Amygdala (tissue), 56 donors: ENCODE measurements at places on chromosomes 4 and X.

GRCh38 chrX:129768586-129769466 lies 10.9 kb upstream of the SASH3 start:
- no peak for DNase-seq

GRCh38 chr4:147580396-147580795 lies 36.8 kb upstream of the TMEM184C start:
- DNase-seq = no peak

DNA sequence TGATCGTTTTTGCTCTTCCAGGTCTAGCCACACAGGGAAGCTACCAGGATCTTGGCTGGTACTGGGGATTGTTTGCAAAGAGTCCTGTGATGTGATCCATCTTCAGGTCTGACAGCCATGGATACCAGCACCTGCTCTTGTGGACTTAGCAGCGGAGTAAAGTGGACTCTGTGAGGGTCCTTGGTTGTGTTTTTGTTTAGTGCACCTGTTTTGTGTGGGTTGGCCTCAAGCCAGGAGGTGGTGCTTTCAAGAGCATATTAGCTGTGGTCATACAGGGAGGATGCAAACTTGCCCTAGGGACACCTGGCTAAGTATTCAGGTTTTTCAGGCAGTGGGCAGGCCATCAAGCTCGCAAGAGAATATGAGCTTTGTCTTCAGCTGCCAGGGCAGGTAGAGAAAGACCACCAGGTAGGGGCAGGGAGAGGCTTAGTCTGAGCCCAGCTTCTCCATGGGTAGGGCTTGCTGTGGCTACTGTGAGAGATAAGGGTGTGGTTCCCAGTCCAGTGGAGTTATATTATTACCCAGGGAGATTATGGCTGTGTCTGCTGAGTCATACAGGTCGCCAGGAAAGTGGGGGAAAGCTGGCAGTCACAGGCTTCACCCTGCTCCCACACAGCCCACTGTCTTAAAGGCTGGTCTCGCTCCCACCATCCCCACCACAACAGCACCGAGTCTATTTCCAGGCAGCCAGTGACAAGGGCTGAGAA lies 293.7 kb downstream of the PCDH18 start:
- no peak for DNase-seq

DNA sequence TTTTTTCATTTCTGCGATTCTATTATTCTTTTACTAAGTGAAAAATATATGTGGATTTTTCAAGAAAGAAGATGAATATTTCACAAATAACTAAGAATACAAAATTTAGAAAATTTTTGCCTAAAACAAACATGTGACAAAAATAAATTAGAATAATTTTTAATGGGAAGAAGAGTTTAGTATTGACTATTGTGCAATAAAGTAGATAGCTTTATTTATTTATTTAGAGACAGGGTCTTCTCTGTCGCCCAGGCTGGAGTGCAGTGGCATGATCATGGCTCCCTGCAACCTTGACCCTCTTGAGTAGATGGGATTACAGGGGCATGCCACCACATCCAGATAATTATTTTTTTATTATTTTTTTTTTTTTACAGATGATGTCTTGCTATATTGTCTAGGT lies 95.3 kb upstream of the PAQR3 start:
- no peak for DNase-seq

DNA sequence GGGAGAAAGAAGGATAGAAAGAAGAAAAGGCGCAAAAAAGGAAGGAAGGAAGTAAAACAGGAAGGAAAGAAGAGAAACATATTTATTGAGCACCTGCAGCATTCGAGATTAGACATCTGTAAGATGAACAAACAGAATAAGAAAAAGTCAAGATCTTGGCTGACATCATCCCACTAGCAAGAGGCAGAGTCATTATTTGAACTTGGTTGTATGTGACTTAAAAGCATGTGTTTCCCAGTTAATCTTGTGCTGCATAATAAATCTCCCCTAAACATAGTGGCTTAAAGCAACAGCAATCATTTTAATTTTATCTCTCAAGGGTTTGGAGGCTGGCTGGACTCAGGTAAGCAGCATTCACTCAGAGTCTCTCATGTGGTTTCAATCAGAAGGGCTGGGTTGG lies 38.5 kb upstream of the COX7B2 start:
- DNase-seq = no peak
